Cerebellum (tissue), 4 donors: ENCODE measurements at places on chromosomes 3 and 15. TPM values are rescaled to one million over a fixed set of nuclear protein-coding genes. Genes with fewer than 3 reads are reported as not detected.

GRCh38 chr3:148459931-148460513, 237.7 kb upstream of the AGTR1 start:
- no peak for DNase-seq

GRCh38 chr3:17204049-17204650, 319.4 kb downstream of the PLCL2 start:
- no peak for DNase-seq

GRCh38 chr15:78660584-78660983, 19.6 kb upstream of the CHRNB4 start:
- no peak for DNase-seq

GRCh38 chr3:152021951-152022461, 148.6 kb downstream of the SUCNR1 start:
- DNase-seq = no peak

- DNase-seq = peak; percentile 68
Measured at GRCh38 chr3:46695177-46695961, 1.9 kb upstream of the ALS2CL start.

SLC15A2 gene
- total RNA-seq = 15.2 TPM

HESX1 gene
- total RNA-seq = 0.27 TPM

DNA sequence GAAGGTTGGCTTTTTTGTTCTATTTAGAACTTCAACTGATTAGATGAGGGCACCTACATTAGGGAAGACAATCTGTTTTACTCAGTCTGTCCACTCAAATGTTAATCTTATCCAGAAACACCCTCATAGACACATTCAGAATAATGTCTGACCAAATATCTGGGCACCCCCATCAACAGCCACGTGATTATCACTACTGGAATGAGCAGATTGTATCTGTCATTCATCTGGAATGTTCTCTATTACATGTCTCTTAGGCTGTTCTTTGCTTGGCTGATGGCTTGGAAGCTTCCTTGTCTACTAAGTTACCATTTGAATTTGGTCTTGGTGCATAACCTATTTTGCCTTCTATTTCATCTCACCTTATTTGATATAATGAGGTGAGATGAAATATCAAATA, 15.7 kb upstream of the LRRC58 start:
- no peak for DNase-seq

TMC3 gene
- total RNA-seq = 0.09 TPM

DNA sequence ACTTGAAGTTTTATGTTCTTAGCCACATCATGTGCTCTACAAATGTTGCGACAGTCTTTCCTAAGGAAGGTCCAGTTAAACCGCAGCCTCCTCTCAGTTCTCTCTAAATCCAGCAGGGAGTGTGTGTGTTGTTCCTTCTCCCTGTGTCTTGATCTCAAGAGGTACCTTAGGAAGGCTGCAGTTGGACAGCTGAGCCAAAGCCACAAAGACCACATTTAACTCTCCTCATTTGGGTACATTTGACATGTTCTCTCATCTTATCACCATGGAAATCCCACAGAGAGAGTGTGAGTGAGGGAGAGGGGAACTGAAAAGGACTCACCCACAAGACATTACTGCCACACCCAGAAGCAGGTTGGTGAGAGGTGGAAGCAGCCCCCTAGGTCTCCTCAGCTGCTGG, 79.5 kb downstream of the CD200R1L start:
- DNase-seq = no peak

- peak; percentile 91 for DNase-seq
Measured at GRCh38 chr15:100818927-100819326, 60.7 kb upstream of the ALDH1A3 start.

DNA sequence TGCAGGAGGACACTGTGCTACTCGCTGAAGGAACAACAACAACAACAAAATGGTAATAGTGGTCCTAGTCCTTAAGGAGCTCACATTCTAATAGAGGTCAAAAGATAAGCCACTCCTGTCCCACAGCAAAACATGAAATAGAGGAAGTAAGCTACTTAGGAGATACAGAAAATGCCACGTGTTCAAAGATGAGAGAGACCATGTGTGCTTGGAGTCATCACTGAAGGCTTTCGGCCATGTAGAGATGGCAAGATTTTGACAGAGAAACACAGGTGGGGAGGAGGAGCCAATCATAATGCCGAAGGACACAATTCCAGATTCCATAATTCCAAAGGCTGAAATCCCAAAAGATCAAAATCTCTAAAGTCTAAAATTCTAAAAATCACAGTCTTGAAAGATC, 24.8 kb upstream of the RIOX2 start:
- no peak for DNase-seq

TRH gene
- 16.4 TPM for total RNA-seq

NR2F2 gene
- total RNA-seq = 22.8 TPM

ILDR1 gene
- total RNA-seq = not detected

- DNase-seq = no peak
Measured at GRCh38 chr3:63528325-63529000, 124.0 kb upstream of the SNTN start.

DNA sequence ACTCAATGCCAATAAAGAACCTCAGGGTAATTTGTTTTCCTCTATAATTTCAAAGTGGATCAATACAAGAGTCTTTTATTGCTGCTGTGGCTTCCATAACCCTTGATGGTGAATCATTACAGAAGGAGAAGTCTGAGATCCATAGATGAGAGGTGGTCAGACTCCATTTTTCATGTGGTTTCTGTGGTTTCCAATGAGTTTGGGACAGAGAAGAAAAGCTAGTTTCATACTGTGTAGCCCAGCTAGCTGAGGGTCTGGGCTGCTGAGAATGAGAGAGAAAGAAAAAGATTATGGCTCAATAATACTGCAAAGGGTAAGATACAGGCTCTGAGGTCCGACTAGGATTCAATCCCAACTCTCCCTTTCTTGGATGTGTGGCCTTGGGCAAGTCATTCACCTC, 180.6 kb upstream of the LRRN1 start:
- no peak for DNase-seq

DNA sequence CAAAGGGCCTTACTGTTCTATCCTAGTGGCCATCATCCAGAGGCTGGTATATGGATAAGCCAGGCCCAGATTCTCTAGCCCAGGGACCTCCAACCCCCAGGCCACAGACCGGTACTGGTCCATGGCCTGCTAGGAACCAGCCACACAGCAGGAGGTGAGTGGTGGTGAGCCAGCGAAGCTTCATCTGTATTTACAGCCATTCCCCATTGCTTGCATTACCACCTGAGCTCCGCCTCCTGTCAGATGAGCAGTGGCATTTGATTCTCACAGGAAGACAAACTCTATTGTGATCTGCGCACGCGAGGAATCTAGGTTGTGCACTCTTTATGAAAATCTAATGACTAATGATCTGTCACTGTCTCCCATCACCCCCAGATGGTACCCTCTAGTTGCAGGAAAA, 30.1 kb upstream of the TPM1 start:
- no peak for DNase-seq

GOLGA8H gene
- 0.64 TPM for total RNA-seq

CEP19 gene
- 8.0 TPM for total RNA-seq

- DNase-seq = no peak
Measured at GRCh38 chr15:60381148-60381788, 16.5 kb downstream of the ANXA2 start.
